Naive thymus-derived CD4-positive, alpha-beta T cell (primary cell): ENCODE measurements at places on chromosomes 11 and 22. TPM values are rescaled to one million over a fixed set of nuclear protein-coding genes. Genes with fewer than 3 reads are reported as not detected.

GRCh38 chr11:27187075-27187847, 146.6 kb downstream of the BBOX1 start:
- no peaks in the 10 kb centered on the region for H3K27me3 ChIP-seq
- no peaks in the 10 kb centered on the region for H3K4me1 ChIP-seq
- no peak overlapping the region for H3K27ac ChIP-seq
- H3K4me3 ChIP-seq: no peak overlapping the region

The PRG3 gene
- not detected for polyA plus RNA-seq

- H3K27ac ChIP-seq: no peak overlapping the region
- DNase-seq: no peak
- no peaks in the 10 kb centered on the region for H3K4me1 ChIP-seq
- no peaks in the 10 kb centered on the region for H3K27me3 ChIP-seq
- no peak overlapping the region for H3K4me3 ChIP-seq
Measured at GRCh38 chr11:75371949-75372876, 20.8 kb upstream of the ARRB1 start.

The FGF3 gene
- not detected for polyA plus RNA-seq

The GGTLC2 gene
- polyA plus RNA-seq: not detected

- H3K27me3 ChIP-seq: no peaks in the 10 kb centered on the region
- H3K4me1 ChIP-seq: no peaks in the 10 kb centered on the region
- no peak for DNase-seq
Measured at GRCh38 chr22:35476341-35476740, 64.3 kb upstream of the RASD2 start.

The IL10RA gene
- 163 TPM for polyA plus RNA-seq

The DENND6B gene
- polyA plus RNA-seq: 0.61 TPM

The E2F8 gene
- not detected for polyA plus RNA-seq

The SVIP gene
- 33.5 TPM for polyA plus RNA-seq

The SYT13 gene
- polyA plus RNA-seq: not detected

- H3K36me3 ChIP-seq: no peaks in the 10 kb centered on the region
- no peaks in the 10 kb centered on the region for H3K27me3 ChIP-seq
- no peak overlapping the region for H3K4me3 ChIP-seq
- H3K4me1 ChIP-seq: no peaks in the 10 kb centered on the region
Measured at GRCh38 chr11:30852091-30852490, 265.9 kb upstream of the MPPED2 start.

DNA sequence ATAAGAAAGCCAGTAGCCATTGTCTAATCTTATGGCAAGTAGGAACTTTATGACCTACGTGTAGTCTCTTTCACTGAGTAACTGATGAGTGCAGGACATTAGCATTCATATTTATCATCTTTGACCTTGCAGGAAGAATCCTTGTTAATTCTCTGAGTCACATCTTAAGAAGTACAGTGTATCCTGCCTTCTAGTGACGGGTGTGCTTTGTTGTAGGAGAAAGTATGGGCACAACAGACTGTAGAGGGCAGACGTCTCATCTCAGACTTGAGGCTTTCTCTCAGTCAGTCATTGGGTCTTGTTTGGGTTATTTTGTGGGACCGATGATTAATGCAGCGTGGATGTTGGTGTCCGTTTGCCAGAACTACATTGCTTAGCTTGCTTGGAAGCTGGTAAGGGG, 6.8 kb downstream of the RNF214 start:
- H3K4me1 ChIP-seq: no peaks in the 10 kb centered on the region
- no peak overlapping the region for H3K27ac ChIP-seq
- H3K36me3 ChIP-seq: peaks cover 32% of the 10 kb centered on the region
- no peaks in the 10 kb centered on the region for H3K27me3 ChIP-seq

DNA sequence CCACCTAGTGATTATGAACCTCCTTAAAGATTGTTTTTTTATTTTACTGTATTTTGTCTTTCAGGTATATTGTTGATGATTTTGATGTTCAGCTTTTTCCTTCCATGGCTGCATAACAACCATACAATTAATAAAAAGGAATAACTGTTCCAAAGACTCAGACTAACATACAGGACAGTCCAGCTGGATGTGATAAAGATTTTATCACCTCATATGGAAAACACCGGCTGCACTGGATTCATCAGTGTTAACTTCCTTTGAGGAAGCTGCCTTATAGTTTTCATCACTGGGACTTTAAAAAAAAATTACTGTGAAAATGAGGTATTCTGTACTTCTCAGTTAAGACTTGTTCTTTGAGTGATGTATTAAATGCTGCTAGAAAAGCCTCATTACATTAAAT, 19.5 kb downstream of the AQP11 start:
- H3K27ac ChIP-seq: no peak overlapping the region
- DNase-seq: no peak
- peaks cover 42% of the 10 kb centered on the region for H3K36me3 ChIP-seq
- no peaks in the 10 kb centered on the region for H3K27me3 ChIP-seq
- no peaks in the 10 kb centered on the region for H3K4me1 ChIP-seq

The NLRP6 gene
- polyA plus RNA-seq: 8.5 TPM

The KDM4D gene
- 0.66 TPM for polyA plus RNA-seq

The BLID gene
- polyA plus RNA-seq: not detected

DNA sequence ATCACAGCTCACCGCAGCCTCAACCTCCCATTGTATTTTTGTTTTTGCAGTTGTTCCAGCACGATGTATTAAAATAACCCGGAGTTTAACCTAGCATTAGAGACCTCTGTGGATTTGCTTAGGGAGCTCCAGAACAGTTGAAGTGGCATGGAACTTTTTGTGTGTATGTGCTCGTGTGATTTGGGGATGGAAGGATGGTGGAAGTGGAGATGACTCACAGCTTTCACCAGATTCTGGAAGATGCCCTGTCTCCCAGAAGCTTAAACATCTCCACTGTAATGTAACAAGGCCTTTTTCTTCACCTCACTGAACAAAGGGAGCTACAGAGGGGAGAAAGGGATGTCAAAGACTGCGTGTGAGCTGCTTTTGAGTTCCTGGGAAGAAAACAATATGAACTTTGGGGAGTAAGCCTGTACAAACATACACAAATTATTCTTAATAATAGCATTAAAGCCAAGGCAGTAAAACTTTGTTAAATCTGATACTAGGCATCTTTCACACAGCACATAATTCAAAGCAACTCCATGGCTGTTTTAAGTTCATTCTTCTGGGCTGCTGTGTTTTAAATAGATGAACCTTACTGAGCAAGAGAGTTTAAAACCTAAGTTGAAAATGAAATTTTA, 226.4 kb downstream of the ADAMTS15 start:
- H3K27me3 ChIP-seq: no peaks in the 10 kb centered on the region
- H3K27ac ChIP-seq: no peak overlapping the region
- no peak overlapping the region for H3K4me3 ChIP-seq
- H3K36me3 ChIP-seq: no peaks in the 10 kb centered on the region
- no peaks in the 10 kb centered on the region for H3K4me1 ChIP-seq
